Activated CD4-positive, alpha-beta T cell treated with anti-CD3 and anti-CD28 coated beads for 48 hours (primary cell): ENCODE measurements at places on chromosomes 4 and X.

GRCh38 chr4:121614101-121614500 lies 82.7 kb downstream of the ANXA5 start:
- no peak for DNase-seq

GRCh38 chrX:65488495-65488894 lies 46.1 kb downstream of the LAS1L start:
- DNase-seq: no peak

DNA sequence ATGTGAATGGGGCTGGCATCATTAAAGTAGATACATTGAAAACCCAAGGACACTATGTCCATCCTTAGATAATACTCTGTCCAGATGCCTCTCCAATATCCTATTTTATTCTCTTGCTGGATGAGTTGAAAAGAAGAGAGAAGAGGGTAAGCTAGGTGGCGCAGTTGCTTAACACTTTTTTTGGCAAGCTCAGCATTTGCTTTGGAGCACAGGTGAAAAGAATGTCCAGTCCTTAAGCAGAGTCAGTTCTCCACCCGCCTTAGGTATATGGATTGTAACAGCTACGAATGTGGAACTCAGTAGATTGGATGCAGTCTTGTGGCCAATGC lies 208.4 kb downstream of the NWD2 start:
- peak; percentile 56 for DNase-seq

- DNase-seq: no peak
These were observed 331 bp downstream of the SETD7 start for GRCh38 chr4:139555705-139556070.

- no peak for DNase-seq
These were observed at the start of gene KLHL4 for GRCh38 chrX:87517571-87518141. TSS of gene KLHL4 (plus strand) at chrX:87517802. CDS start at chrX:87517894, 92 bp downstream.

DNA sequence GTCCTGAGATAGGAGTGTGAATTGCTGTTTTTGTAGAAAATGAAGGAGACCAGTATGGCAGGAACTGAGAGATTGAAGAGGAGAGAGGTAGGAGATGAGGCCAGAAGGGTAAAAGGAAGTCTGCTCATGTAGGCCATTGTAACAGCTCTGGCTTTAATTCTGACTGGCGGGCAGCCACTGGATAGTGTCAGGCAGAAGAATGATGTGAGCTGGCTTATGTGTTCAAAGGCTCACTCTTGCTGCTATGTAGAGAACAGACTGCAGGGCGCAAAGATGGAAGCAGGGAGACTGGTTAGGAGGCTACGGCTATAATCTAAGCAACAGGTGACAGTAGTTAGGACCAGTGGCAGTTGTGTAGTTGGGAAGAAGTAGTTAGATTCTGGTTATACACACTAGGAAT lies 160.2 kb upstream of the FGF13 start:
- no peak for DNase-seq

GRCh38 chr4:40243386-40243948 lies 46.6 kb downstream of the RHOH start:
- DNase-seq: no peak

DNA sequence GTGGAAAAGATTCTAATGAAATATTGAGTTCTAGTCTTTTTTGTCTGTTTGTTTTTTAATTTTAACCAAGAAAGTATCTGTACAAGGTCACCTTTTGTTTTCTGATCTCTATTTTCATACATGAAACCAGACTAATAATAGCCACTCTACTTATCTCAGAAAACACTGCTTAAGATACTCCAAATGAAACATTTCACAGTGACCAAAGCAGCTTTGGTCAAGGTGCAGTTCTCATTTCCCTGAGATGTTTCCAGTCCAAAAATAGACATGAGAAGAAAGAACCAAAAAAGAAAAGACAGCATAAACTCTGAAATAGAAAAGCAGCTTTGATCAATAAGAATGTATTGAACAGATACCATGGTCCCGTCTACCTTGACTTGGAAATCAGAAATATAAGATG lies 782.8 kb downstream of the RAB28 start:
- no peak for DNase-seq
